Fibroblast of skin of scalp (primary cell): ENCODE measurements at places on chromosomes 3 and 15.
A peak's percentile ranks its signal among the peaks of the same experiment; 100 is the strongest.

- no peak for DNase-seq
Observed at GRCh38 chr15:69814932-69815331, 282.8 kb downstream of the TLE3 start.

- no peak for DNase-seq
Observed at GRCh38 chr15:70220490-70221096, 122.9 kb upstream of the TLE3 start.

DNA sequence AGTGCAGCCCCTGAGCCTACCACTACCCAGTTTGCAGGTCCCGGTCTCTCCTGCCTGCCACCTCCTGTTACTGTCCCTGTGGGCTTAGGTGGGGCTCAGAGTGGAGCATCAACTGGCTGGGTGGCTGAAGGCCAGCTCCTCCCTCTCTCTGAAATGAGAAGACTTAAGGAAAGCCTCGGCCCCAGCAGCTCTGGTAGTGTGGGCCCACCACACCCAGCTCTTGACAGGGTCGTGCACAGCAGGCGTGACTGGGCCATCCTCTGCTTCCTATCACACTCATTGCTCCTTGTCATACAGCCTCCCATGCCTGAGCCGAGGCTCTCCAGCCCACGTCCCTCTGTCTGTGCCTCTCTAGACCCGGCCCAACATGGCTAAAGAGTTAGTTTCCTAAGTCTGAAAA is 142.7 kb upstream of the LINGO1 start:
- no peak for DNase-seq

- peak; percentile 20 for DNase-seq
Observed at GRCh38 chr3:111621535-111621934, 26.4 kb upstream of the ZBED2 start.

- no peak for DNase-seq
Observed at GRCh38 chr3:5229414-5229813, 41.9 kb downstream of the EDEM1 start.

DNA sequence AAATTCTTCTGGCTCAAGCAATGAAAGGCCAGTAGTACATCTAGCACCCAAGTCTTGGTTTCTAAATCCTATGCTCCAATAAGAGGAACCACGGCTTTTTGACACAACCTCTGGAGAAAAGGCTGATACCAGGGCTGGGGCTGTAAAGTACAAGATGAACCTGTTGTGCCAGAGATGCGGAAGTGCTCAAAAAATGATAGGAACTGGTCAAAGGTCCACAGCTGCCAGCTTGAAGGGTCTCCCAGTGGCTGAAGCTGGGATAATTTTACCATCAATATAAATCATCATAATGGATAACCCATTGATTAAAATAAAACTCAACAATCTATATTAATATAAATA is 558 bp upstream of the NCEH1 start:
- DNase-seq, result no peak

- peak; percentile 57 for DNase-seq
Observed at GRCh38 chr3:127817406-127817841, 4.9 kb downstream of the MGLL start.

DNA sequence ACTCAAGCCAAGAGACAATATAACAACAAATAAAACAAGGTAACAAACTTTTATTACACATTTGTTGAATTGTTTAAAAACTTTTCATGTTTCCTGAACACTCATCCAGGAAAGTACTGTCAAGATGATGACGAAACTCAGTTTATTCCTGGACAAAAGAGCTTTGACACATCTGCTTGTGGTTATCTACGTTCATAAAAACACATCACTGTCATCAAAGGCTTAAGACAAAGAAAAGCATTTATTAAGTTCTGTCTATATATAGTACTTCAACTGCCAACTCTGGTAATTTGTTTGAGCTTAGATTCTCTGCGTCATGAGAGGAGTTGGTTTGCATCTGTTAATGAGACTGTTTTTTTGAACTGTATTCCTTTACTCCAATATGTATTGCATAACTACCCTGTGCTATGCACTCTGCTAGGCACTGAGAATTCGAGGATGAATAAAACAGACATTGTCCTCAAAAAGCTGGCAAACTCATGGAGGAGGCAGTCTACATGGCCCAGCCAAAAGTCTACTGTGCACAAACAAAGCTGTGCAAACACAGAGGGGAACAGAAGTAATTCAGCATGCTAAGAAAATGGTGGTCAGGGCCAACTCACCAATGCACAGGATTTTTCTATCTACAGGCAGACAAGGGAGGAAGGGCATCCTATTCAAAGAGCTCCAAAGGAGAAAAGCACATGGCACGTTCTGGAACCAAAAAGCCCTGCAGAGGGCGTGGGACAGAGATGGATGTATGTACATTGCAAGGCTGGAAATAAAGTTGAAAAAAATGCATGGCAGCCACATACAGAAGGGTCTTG is 21.5 kb downstream of the PLD1 start:
- peak; percentile 81 for DNase-seq

DNA sequence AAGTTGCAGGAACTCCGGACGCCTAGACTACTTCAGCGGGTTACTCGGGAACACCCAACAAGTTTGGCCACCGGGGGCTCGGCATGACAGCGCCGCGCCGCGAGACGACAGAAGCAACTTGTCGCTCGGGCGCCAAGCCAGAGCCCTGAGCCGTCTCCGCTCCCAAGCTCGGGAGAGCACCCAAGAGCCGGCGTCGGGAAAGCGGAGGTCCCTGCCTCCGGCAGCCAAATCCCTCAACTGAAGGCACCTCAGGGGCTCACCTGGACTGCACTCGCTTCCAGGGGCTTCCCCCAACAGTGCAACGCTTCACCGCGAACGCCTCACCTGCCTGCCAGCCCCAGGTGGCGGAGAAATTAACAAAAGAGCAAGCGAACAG is 640 bp downstream of the MB21D2 start:
- DNase-seq, result peak; percentile 78

DNA sequence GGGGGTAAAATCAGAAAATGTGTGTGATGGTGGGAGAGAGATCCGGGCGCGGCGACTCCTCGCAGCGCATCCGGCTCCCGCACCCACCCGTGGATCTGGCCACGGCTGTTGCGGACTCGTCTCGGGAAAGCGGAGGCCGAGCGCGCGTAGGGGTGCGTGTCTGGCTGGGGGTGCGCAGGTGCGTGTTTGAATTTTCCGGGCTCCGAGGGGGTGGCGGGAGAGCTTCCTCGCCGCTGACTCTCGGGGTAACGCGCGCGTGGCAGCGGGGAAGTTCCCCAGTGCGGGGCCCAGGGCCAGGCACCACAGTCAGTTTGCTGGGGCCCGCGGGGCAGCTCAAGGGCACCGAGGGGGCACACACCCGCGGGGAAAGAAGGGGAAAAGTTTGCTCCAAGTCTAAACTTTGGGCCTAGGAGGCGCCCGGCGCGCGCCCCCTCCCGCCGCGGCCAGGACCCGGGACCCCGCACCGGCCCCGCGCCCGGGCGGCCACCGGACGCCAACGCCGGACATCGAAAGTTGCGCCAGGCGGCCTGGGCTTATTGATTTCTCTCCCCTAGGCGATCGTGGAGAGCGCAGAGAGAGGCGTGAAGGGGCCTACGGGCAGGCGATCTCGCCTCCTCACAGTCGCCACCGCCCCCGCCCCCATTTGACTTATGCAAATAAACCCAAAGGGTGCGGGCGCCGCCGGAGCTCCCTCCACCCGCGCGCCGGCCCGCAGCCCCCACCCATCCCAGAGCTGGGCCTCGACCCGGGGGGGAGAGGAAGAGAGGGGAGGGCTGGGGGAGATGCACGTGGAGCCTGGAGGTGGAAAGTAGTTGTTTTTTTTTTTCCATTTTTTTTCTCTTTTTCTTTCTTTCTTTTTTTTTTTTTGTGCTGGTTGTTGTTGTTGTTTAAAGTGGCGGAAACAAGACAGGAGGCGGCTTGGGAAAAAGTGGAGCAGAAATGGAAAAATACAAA is 639 bp downstream of the FOXP1 start:
- DNase-seq, result peak; percentile 82

GRCh38 chr15:92095693-92096092 is 242.2 kb downstream of the SLCO3A1 start:
- DNase-seq, result no peak

DNA sequence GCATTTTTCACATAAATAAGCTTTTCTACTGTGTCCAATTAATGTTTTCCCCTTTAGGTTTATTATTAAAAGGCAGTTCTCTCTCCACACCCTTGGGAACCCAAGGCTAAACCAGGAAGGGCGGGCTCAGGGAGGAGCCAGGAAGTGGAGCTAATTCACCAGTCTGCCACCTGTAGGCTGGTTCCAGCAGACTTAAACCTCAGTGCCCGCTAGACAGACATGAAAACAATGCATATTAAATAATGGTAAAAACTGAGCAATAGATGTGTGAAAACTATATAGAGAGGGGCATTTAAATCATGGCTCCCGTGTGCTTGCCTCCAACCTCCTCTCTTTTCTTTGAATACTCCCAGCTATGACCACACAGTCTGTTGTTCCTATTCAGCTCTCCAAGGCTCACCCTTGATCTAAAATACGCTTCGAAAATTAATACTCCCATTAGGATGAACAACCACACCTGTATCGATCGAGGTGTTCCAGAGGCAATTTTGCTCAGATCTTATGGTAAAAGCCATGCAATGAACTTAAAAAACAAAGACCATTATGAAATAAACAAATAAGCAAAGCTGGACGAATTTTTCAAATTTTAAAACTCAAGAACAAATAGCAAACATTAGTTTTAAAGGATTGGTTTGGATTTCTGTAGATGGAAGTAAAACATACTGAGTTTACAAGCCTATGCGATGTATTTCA is 253.3 kb downstream of the TJP1 start:
- DNase-seq, result peak; percentile 15

GRCh38 chr3:182129740-182130139 is 418.0 kb downstream of the SOX2 start:
- DNase-seq, result no peak

GRCh38 chr3:189635339-189635738 is 4.2 kb downstream of the TP63 start:
- DNase-seq, result no peak

GRCh38 chr3:107965136-107965655 is 125.6 kb downstream of the CD47 start:
- no peak for DNase-seq

GRCh38 chr3:31571325-31571724 is 38.6 kb downstream of the STT3B start:
- DNase-seq, result no peak

DNA sequence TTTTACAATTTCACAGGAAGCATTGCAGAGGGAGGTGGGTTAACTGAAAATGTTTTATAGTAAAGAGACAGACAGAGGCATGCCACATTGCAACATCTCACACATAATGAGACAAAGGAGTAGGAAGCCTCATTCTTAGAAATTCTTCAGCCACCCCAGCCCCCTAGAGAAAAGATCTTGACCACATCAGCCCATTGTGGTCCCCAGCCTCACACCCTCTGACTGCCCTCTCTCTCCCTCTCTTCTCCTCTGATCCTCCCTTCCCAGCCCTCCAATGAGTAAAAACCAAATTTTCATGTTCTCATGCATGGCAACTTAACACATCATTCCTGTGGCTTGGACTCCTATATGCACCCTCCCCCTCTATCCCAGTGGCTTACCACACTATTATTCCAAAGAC is 174.1 kb downstream of the UACA start:
- DNase-seq, result peak; percentile 96

- no peak for DNase-seq
Observed at GRCh38 chr3:117264204-117264994, 554.8 kb downstream of the TUSC7 start.

DNA sequence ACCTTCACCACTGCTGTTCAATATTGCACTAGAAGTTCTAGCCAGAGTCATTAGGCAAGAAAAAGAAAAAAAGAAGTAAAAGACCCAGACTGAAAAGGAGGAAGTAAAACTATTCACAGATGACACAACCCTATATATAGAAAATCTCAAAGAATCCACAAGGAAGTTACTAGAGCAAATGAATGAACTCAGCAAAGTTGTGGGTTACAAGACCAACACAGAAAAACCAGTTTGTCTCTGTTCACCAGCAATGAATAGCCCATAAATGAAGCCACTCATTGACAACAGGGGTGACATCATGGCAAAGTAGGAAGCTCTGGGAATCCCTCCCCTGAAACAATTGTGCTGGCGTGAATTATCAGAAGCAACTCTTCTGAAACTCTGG is 4.6 kb downstream of the CFAP100 start:
- DNase-seq, result no peak

- no peak for DNase-seq
Observed at GRCh38 chr3:135041601-135042000, 246.5 kb downstream of the EPHB1 start.

- DNase-seq, result peak; percentile 43
Observed at GRCh38 chr3:98521897-98522543, 682 bp downstream of the CLDND1 start.

DNA sequence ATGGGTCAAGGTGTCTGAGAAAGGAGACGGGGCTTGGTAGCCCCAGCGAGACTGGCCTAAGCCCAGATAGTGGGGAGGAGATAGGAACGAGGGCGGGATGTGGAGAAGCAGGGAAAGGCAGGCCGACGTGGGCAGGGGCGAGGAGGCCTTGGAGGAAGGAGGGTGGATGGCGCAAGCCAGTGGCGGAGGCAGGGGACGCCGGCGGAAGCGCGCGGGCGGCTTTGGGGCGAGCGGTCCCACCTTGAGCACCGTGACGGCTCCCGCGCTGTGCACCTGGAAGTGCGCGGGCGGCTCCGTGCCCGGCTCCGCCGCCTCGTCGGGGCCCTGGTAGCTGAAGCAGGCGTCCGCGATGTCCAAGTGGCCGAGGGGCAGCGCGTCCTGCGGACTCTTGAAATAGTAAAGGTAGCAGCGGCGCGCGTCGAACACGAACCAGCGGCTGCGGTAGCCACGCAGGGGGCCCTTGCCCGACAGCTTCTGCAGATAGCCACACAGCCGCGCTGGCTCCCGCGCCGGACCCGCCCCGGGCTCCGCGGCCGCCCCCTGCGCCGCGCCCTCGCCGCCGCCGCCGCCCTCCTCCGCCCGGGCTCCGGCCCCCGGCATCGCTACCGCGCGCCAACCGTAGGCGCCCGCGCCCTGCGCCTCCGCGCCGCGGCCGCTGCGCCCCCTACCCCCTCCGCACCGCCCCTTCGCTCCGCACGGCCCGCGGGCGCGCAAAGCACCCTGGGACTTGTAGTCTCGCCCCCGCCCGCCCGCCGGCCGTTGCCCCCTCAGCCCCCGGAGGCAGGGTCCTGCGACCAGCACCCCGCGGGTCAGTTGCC is at the start of gene TBC1D2B:
Gene TBC1D2B, minus strand, starts transcription at position 659 of the 818 bp plus-strand sequence. Its CDS starts 59 bp downstream, at position 600.
- peak; percentile 75 for DNase-seq

DNA sequence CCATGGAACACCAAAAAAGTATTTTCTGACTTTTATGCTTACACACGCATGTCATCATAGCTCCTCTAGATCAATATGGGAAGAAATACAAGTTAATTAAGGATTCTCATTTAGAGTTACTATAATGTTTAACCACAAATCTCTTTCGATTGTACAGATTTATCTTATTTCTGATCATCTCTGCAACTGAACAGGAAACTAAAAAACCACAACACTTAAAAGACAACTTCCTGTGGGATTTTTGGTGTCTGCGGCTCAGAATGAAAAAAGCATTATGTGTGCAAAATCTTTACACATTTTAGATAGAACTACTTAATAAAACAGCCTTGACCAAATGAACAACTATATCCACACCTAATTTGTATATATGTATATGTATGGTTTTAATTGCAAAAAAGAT is 3.0 kb upstream of the TJP1 start:
- no peak for DNase-seq

DNA sequence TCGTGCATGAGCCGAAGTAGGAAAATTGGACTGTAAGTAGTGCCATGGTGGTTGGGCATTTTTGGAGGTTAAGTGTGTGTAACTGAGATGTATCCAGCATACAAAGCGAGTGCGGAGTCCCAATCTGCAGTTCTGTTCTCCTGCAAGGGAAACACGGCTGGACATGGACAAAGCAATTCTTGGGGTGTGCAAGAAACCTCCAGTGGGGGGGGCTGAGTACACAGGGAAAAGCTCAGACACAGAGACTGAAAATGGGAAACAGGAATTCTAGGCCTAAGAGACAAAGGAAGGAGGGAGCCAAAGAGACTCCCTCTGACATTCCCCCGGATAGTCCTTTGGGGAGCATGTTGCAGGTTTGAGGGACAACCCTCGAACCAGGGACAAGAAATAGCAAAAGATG is 83.2 kb upstream of the PLSCR4 start:
- DNase-seq, result peak; percentile 43
